Suppressor macrophage treated with lipopolysaccharide for 1 hour (primary cell): ENCODE measurements at places on chromosomes 7 and 10.
A peak's percentile ranks its signal among the peaks of the same experiment; 100 is the strongest.

DNA sequence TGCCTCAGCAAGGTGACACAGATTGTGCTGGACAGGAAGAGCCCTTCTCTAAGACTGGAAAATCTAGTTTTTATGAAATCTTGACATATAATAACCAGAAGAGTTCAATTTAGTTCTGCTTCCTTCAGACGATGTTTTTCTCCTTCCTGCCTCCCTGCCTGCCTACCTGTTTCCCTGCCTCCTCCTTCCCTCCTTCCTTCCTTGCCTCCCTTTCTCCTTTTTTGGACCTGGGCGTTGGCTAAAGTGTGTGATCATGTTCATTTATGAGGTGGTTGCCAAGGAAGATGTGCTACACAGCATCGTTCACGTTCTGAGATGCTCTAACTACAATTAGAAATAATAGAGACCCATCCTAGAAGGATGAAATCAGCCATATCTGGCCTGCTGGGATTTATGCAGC lies 224.6 kb downstream of the PHTF2 start:
- DNase-seq: no peak

DNA sequence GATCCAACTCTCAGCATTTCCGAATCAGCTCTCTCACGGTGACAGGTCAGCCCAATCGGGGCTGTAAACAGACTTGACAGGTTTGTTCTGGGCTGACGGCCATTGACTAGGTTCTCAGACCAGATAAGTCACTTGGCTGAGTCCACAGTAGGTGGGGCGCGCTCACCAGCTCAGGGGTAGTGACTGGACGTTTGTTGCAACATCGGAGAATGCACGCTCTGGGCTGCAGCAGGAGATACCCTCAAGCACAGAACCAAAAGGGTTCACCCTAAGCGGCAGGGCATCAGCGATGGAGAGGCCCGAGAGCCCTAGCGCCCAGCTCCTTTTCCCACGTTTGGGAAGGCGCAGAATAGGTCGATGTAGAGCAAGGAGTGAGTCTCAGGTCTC lies 1.8 kb downstream of the KLLN start:
- DNase-seq: peak; percentile 88

DNA sequence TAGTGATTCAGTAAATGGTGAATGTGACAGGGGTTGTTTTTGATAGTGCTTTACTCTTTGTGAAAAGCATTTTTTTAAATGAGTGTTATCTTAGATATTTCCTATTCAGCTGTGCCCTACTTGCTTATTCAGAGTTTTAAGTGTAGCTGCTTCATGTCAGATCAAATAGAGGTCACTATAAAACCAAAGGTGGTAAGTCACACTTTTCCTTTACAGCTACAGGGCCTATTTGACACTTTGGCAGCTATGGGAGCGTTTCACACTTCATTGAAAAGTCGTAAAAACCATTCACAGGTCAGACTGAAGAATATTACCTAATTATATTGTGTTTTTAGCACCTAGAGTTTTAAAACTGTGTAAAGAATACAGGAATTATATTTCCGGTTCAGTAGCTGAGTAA lies 67.3 kb downstream of the ANKIB1 start:
- DNase-seq: no peak

DNA sequence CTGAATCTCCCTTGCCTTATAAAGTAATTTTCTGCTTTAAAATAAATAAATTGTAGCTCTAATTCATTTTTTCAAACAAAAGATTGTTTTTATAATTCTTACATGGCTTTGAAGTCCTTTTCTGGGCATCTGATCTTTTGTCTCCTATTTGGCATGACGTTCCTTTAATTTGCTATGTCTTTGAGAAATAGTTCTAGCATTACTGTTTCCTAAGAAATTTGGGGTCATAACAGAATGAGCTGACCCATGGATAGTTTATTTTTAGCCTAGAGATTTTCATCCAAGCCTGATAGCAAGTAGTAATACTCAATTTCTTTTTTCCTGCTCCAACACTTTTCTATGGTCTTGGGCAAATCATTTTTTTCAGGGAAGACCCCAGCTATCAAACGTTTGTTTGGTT lies 31.4 kb downstream of the CCDC71L start:
- DNase-seq: no peak

GRCh38 chr7:121985476-121986030 lies 112.6 kb downstream of the PTPRZ1 start:
- no peak for DNase-seq

DNA sequence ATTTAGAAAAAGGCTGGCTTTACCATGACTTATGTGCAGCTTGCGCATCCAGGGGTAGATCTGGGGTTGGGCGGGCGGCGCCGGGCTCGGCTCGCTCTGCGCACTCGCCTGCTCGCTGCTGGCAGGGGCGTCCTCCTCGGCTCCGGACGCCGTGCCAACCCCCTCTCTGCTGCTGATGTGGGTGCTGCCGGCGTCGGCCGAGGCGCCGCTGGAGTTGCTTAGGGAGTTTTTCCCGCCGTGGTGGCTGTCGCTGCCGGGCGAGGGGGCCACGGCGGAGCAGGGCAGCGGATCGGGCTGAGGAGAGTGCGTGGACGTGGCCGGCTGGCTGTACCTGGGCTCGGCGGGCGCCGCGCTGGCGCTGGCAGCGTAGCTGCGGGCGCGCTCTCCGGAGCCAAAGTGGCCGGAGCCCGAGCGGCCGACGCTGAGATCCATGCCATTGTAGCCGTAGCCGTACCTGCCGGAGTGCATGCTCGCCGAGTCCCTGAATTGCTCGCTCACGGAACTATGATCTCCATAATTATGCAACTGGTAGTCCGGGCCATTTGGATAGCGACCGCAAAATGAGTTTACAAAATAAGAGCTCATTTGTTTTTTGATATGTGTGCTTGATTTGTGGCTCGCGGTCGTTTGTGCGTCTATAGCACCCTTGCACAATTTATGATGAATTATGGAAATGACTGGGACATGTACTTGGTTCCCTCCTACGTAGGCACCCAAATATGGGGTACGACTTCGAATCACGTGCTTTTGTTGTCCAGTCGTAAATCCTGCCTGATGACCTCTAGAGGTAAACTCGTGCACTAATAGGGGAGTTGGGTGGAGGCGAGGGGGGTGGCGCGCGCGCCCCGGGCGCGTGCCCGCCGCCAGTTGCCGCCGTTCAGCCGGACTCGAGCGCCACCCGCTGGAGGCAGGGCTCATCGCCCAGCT lies at the start of gene HOXA5:
TSS of gene HOXA5 (minus strand) at position 659 of the 927 bp plus-strand sequence. CDS start at position 585, 74 bp downstream.
- peak; percentile 63 for DNase-seq

DNA sequence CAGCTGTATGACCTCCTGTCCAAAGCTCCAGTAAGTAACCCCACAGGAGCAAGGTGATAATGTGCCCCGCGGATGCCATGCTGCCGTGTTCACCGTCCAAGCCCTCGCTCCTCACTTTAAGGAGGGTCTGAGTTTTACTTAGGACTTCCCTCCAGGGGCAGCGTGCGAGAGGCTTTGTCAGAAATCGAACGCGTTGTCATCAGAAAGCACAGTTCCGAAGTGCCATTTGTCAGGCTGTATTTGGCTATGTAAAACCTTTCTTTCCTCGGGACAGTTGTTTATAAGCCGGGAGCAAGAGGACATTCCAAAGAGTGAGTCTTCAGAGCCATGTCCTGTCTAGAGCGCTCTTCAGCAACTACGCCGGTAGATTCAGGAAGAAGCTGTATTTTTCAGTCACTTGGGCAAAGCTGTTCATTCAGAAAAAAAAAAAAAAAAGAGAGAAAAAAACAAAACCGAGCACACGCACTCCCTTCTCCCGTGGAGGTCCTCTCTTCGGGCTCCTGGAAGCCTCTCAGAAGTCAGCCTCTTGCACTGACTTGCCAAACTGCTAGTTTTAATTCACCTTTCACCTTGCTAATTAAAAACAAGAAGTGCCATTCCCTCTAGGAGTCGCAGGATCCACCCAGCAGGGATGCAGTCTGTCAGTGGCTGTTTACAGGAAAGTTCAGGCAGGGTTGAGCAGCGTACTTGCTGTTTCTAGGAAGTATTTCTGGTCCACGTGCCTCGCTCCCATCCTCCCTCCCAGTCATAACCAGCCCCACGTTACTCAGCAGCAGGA lies at the start of gene SEMA3E:
TSS of gene SEMA3E (minus strand) at position 676 of the 778 bp plus-strand sequence.
- DNase-seq: no peak

- no peak for DNase-seq
Observed at GRCh38 chr7:21986096-21986495, 40.4 kb upstream of the CDCA7L start.
